ENCODE measurements at places on chromosomes 3 and 15.

- DNase-seq: no peak
Observed at GRCh38 chr3:134904776-134905646, 110.0 kb downstream of the EPHB1 start.

DNA sequence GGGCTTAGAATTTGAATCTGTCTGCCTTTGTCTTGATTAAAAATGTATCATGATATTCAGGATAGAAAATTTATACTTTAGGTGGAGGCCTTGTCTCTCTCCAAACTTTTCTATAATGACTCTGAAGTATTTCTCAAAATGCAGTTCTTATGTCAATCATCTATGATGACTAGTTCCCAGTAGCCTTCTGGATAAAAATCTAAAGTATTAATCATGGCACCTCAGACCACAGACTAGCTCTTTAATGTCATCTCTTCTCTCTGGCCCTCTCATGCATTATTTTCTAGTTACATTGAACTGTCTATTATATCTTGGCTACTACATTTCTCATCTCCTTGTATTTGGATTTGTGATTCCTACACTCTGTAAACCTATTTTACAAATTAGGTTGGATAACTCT lies 96.9 kb downstream of the ZPLD1 start:
- peak; percentile 16 for DNase-seq

- DNase-seq: no peak
Observed at GRCh38 chr15:51864408-51865056, 35.1 kb downstream of the TMOD3 start.

GRCh38 chr3:145017959-145018358 lies 1046.3 kb downstream of the DIPK2A start:
- peak; percentile 28 for DNase-seq

DNA sequence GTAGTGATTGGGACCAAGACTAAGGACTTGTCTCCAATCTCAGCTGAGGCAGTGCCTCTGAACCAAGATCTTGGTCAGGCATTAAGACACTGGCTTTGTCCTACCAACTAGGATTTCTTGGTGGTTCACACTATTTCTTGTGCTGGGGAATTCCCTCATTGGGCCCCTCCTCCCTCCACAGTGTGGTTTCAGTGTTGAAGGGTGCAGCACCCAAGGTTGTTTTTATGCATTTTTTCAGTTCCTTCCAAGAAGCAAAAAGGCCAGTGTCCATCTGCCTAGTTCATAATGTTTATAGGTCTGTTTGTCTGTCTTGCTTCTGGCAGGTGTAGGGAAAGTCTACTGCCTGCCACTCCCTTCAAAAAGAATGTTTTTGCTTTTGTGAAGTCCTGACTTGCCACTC lies 10.6 kb upstream of the ITPKA start:
- no peak for DNase-seq

GRCh38 chr15:59247364-59247763 lies 40.7 kb downstream of the LDHAL6B start:
- peak; percentile 82 for DNase-seq

DNA sequence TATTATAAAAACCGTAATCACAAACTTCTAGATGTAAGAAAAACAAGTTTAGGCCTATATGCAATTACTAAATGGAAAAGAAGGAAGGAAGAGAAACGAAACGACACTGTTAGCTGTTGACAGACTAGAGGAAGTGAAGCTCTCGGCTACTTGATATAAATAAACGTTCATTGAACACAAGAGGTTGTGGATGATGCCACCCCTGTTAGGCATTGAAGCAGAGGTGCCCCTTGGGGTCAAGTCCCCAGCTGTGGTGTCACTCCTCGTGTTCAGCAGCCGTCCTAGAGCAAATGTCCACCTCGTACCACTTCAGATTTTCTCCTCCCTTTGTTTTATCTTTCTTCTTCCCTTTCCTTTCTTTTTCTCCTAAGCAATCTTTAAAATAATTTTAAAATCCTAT lies 146.5 kb upstream of the UBE2E1 start:
- DNase-seq: no peak

GRCh38 chr15:98844261-98844660 lies 163.3 kb downstream of the PGPEP1L start:
- DNase-seq: no peak

DNA sequence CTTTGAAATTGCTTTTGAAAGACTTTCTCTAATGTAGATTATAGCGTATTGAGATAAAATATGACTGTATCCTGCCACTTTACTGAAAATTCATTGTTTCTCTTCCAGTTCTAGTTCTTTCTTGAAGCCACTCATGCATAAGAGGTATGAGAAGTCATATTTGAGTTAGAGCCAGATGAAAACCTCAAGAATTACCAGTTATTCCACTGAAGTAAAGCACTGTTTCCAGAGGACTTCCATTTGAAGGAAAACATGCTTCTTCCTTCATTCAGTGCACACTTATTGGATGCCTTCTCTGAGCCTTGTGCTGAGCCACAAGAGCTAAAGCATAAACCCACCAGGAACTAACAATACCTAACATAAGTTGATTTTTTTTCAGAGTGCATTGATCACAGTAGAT lies 513.4 kb downstream of the ZNF385D start:
- no peak for DNase-seq

DNA sequence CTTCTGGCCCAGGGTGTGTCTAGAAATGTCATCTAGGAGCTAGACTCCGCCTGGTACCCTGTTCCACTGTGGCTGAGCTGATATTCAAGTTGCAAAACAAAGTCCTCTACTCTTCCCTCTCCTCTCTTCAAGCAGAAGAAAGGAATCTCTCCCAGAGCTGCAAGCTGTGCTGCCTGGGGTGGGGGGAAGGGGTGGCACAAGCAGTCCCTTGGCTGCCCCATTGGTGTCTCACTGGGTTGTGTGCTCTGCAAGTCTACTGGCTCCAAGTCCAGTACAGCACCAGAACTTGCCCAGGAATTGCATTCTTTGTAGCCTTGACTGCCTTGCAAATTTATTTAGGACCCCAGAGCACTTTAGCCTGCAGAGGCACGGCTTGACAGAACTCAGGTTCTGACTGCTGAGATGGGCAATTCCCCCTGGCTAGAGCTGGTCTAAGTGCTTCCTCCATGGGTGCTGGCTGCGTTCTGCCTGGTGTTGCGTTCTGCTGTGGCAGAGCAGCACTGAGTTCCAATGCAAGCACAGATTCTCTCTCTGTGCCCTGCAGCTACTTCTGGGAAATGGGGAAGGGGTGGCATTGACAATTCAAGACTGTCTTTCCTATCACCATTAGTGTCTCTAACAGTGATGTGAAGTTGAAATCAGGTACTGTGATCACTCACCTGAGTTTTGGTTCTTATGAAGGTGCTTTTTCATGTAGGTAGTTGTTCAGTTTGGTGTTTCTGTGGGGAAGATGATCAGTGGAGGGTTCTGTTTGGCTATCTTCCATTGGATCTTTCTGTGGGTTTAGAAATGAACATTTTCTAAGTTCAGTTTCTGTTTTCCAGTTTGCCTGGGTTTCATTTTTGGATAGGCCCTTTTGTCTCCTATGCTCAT lies 39.5 kb downstream of the OXSR1 start:
- DNase-seq: no peak
